Activated T-helper 2 cell treated with anti-CD3 and anti-CD28 coated beads, Interferon-gamma antibody, Interleukin-2, Interleukin-4, amounts not matched to agents 10 μg/mL and 5 μg/mL and 100 μg/mL, durations not matched to agents 14 hours and 24 hours and 36 hours (primary cell): ENCODE measurements at places on chromosomes 12 and 14. TPM values are rescaled to one million over a fixed set of nuclear protein-coding genes. Genes with fewer than 3 reads are reported as not detected.

KRT81 gene
- total RNA-seq, result not detected in 2 replicates

GRCh38 chr14:64467101-64467500 lies 1.8 kb downstream of the AKAP5 start:
- DNase-seq, result no peak

- DNase-seq, result no peak
Measured at GRCh38 chr12:96500693-96501092, 11.3 kb downstream of the CFAP54 start.

DNA sequence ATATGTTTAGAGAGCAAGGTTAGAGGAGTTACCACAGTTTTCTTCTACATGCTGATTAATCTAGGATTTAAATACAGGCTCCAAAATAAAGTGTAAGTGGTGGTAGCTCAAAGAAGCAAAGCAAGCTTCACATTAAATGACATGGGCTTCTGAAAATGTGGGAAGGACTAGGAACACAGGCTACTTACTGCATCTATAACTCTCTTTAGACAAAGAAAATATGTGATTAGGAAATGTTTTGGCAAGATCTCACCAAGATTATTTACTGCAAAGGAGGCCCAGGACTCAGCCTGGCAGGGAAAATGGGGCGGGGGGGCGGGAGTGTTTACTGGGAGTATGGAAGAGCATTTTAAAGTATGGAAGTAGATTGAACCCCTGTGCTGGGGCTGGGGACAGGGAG lies 39.4 kb downstream of the ETV6 start:
- no peak for DNase-seq

DNA sequence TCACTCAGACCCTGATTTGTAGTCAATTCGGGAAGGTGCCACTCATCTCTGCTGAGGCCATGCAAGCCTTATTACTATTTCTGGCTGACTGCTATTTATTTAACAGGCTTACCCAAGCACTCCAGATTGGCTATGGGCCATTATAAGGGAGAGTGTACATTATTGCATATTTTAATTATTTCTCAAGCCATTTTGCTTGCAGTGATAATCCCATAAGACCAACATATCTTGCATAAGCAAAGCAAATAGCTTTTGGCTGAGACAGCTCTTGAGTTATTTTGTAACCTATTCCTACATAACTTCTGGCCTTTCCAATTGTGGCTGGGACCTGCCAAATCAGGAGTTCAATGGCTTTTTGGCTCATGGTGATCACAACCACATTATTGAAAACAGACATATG lies 509.6 kb upstream of the USP15 start:
- DNase-seq, result no peak

DNA sequence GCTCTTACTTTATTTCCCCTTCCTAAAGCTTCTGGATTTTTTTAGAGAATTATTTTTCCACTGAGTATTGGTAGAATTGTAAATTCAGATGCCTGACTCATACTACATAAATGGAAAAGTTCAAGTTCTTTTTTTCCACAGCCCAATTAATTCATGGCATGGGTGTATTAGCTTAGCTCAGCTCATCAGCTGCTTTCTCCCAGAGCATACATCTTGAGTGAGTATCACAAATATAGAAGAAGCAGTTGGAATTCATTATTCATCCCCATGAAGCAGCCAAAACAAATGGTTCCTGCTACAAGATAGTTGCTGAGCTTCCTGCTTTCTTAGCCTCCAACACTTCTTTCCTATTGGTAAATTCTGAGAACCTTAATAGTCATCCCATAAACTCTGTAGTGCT lies 105.1 kb downstream of the C12orf50 start:
- no peak for DNase-seq

GRCh38 chr12:124582108-124582424 lies 14.7 kb upstream of the NCOR2 start:
- no peak for DNase-seq

MON2 gene
- 33.0 and 37.6 TPM in 2 replicates for total RNA-seq

PKP2 gene
- 0.11 TPM in 1 of 2 replicates, not detected in the other for total RNA-seq

HRK gene
- total RNA-seq, result not detected in 2 replicates

DNA sequence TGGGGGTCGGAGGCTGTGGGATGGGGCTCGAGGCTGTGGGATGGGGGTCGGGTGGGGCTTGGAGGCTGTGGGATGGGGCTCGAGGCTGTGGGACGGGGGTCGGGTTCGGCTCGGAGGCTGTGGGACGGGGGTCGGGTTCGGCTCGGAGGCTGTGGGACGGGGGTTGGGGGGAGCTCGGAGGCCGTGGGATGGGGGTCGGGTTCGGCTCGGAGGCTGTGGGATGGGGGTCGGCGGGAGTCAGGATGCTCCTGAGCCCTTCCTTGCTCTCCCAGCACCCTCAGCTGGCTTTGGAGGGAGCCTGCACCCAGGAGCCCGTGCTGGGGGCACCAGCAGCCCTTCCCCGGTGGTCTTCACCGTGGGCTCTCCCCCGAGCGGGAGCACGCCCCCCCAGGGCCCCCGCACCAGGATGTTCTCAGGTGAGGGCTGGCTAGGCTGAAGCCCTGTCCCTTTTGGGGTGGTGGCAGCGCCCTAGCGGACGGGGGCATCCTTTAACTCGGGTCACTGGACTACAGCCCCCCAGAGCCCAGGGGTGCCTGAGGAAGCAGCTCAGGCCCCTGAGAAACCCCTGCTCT lies 11.9 kb upstream of the PUS1 start:
- no peak for DNase-seq

RPL41 gene
- total RNA-seq, result 3,925 and 4,057 TPM in 2 replicates

DNA sequence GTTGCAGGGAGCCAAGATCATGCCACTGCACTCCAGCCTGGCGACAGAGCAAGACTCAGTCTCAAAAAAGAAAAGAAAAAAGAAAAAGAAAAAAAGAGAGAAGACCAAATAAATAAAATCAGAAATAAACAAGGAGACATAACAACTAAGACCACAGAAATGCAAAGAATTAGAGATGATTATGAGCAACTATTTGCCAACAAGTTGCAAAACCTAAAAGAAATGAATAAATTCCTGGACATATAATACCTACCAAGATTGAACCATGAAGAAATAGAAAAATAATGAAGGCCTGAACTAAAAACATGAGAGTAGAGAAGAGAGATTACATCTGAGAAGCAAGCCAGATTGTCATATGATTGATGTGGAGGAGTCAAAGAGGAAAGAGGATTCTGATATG lies 17.6 kb upstream of the EPS8 start:
- DNase-seq, result no peak

GRCh38 chr12:64534672-64535199 lies 75.6 kb upstream of the RASSF3 start:
- DNase-seq, result no peak

LRTM2 gene
- total RNA-seq, result 0.07 and 0.09 TPM in 2 replicates

CCDC77 gene
- 12.5 and 14.4 TPM in 2 replicates for total RNA-seq

EVL gene
- total RNA-seq, result 255 TPM in 2 replicates

DNA sequence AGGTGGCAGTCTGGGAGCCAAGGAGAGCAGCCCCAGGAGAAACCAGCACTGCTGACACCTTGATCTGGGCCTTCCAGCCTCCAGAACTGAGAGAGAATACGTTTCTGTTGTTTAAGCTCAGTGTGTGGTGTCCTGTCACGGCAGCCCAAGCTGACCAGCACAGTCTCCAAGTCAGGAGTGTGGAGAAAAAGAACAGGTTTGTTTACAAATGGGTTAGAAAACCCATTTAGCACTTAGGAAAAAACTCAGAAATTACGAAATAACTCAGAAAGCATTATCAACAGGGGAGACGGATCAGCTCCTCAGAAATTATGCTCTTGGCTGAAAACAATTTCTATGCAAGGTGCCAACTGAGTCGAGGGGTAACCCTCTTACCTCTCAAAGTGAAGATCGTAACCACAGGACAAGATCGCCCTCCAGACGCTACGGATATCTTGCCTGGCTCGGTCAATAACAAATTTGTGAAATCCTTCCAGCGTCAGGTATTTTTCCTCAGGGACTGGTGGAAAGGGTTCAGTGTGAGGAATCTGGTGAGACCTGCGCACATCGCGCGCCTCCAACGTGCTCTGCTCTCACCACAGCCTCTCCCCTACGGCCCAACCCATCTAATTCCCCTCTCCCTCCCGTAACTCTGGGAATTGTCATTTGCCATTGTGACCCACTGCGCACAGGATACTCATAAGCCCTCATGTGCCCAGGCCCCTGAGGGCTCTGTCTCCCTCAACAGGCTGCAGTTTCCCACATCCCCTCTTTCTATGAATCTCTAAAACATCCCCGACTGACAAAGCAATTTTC lies 50.2 kb downstream of the TRAFD1 start:
- DNase-seq, result no peak

DNA sequence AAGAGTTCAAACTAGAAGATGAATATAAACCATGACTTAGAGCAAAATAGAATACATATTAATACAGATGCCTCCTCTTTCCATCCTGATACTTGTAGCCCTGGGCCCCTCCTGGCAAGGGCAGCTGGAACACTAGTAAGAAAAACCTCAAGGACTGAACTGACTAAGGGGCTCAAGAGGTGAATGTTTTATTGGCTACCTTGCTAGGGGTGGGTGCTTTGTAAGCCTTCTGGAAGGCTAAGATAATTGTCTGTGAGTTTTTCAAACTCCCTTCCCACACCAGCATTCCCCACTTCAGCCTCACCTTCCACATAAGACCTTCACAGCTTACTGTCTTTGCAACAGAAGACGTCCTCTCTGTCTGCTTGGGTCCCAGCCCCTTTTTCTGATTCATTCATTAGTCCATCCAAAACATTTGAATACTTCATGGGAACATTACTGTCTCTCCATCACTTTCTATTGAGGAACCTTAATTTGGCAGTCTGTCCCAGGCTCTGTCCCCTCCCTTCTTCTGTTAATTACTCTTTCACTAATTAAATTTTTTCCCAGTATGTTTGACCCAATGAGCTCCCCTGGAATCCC lies 1.1 kb upstream of the MARCHF9 start:
- DNase-seq, result no peak

- DNase-seq, result no peak
Measured at GRCh38 chr12:42402821-42403411, 76.9 kb downstream of the PPHLN1 start.

- no peak for DNase-seq
Measured at GRCh38 chr12:1006255-1006654, 15.2 kb downstream of the ERC1 start.

GNB3 gene
- total RNA-seq, result 1.2 and 1.3 TPM in 2 replicates

GRCh38 chr14:61420326-61420725 lies 98.9 kb downstream of the PRKCH start:
- no peak for DNase-seq
